GDM1 (cell line): ENCODE measurements at places on chromosomes 1 and 21.

DNA sequence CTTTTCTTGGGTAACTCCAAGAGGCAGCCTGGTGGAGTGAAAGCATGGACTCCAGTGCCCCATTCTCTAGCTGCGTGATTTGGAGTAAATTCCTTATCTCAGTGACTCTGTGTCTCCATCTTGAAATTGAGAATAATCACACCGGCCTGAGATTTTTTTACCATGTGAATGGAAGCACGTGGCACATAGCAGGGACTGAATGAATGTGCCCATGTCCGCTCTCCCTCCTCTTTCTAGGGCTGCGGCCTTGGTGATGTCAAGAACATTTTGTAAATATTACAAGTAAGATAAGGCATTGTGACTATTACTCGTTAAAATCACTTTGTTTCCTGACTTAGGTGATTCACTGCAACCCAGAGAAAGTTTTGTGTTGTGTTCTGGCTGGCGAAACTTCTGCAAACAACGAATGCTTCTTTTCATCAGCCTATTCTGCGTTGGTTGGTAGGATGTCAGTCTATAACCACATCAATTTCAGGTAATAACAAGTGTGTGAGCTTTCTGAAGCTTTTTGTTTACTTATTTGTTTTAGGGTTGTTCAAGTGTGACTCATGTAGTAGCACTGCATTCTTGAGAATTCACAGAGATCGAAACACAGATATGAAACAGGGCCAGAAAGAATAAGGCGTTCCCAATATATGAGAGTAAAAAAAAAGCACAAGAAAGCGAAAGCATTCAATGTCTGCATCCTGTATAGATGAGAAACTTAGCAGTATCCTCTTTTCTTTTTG is 135.7 kb upstream of the SLC45A1 start:
- no peak for DNase-seq

GRCh38 chr1:2181752-2182151 is 12.8 kb downstream of the FAAP20 start:
- no peak for DNase-seq

DNA sequence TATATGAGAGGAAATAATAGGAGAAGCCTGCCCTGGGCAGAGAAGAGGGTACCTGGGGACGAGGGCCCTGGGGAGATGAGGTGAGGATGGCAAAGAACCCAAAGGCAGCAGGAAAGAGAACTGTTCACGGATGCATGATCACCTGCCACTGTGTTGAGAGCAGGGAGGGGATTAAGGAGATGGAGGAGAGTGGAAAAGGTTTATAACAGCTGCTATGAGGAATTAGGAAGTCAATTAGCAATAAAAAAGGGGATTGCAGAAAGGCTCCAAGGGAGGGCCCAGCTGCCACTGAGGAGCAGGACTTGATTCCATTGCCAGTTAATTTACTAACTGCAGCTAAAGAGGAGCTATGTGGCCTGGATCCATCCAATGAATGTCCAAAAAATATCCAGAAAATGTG is 61.1 kb downstream of the GFI1 start:
- no peak for DNase-seq

- DNase-seq, result no peak
These were observed 11.4 kb downstream of the GLUL start for GRCh38 chr1:182380199-182380598.

DNA sequence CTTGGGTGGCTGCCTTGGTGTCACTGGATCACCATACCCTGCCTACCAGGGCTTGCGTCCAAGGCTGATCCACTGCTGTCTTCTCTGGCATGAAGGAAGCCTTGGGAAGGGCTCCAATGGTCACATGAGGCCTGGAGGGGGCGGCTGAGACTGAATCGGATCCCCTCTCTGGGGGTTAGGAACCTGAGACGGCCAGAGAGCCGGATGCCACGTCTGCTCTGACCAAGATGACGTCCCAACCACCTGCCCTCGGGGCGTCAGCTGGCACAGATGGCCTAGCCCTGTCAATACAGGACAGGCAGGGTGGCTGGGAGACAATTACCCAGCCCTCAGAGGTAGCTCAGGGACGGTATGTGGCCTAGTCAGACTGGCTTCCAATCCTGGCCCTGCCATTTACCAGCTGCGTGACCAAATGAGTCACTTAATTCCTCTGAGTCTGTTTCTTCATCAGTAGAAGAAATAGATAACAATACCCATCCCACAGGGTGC is 5.4 kb downstream of the TRIM62 start:
- DNase-seq, result no peak

DNA sequence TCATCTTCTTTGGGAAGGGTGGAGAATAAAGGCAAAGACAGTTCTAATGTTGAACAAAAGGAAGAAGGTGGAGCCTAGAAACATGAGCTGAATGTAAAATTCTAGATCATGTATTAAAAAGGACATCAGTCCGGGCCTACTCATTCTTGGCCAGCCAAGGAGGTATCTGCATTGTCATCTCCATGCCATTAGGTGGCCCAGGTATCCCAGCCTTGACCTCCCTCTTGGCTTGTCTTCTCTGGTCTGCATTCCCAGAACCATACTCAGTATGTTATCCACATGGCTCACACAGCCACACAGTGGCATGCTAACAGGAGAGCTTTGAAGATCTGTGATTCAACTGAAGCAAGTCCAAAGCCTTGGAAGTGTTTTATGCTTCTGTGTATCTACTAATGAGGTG is 369.8 kb upstream of the KAZN start:
- DNase-seq, result no peak

DNA sequence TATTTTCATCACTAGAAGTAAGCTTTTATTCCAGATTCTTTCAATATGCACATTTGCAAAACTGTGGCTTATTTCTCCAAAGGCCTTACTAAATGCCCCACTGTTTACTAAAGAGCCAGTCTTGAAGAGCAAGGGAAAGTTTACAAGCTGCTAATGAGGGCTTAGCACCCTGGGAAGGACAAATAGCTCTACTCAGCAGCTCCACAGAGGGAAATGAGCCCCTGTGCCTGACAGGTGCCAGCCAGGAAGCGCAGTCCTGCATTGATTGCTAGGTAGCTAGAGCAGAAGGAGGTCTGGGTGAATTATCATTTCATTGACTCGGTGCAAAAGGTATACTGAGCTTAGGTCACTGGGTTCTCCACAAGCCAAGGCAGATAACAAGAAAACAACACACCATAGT is 307.0 kb downstream of the SETD4 start:
- DNase-seq, result no peak

DNA sequence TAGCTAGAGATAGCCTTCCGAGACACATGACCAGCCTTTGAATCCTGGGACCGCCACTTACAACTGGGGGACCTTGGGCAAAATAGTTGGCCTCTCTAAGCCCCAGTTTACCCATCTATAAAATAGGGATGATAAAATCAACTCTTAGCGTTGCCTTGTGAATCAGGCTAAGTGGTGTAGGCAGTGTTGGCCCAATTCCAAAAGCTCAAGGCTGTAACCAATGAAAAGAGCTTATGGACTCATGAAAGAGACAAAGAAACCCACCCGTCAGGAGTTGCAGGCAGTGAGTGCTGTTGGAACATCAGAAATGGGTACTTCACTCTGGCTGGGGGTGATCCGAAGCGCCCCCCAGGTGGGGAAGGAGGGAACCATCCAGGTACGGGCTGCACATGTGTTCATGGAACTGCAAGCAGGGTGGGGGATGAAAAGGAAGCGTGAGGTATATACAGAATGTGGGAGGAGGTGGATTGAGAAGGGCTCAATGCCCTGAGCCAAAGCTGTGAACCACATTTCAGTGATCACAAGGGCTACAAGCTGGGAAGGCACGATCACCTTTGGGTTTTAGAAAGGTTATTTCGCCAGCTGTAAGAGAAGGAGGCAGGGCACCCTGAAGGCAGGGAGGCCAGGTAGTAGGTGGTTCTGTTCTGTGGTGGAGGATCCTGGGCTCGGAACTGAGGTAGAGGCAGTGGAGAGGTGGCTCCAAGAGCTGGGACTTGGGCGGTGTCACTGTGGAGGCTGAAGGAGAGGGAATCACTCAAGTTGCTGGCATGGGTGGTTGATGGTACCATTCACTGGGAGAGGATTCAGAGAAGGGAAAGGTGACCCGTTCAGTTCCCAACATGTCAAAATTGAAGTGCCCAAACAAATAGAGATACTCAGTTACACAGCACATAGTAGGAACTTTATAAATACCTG is 11.4 kb upstream of the KIAA1614 start:
- no peak for DNase-seq

- DNase-seq, result no peak
These were observed 22.0 kb upstream of the BATF3 start for GRCh38 chr1:212721388-212722247.

DNA sequence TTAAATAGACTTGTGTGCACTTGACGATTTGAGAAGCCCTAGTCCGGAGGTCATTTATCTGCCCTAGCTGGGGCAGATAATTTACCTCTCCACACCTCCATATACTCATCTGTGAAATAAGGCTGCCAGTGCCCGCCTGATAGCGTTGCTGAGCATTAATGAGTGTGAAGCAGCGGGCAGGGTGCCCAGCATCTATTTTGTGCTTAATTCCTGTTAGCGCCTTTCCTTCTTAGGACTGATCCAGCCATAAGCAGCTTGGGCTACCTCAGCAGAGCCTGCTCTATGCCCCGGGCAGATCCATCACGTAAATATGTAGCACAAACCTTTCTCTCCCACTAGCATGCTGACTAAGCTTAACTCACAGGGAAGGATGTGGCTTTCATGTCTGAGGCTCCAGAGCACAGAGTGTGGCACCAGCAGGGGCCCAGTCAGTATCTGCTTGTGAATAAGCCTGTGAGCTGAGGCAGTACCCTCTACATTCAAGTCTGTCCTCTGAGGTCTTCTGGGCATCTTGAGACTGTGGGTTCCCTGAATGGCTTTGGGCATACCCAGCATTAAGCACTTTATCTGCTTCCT is 21.5 kb upstream of the RNF187 start:
- DNase-seq, result peak; percentile 29

- no peak for DNase-seq
These were observed 15.7 kb upstream of the RCAN1 start for GRCh38 chr21:34630536-34631143.

- no peak for DNase-seq
These were observed 45.2 kb downstream of the ASTN1 start for GRCh38 chr1:177119311-177119710.

DNA sequence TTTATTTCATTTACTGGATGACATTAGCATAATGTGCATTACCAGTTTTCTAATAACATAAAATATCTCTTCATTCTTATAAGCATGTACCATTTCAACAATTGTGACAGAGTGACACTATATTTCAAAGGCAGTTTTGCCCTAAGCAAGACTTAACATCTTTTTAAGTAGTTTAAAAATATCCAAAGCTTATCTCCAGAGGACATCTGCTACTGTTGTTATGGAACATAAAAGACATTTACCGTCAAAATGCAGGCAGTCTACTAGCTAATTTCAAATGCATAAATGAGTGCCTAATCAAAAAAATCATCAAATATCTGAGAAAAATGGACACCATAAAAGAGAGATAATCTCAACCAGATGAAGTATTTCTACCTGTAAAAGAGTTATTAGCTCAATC is 782.4 kb upstream of the BRINP3 start:
- DNase-seq, result no peak

DNA sequence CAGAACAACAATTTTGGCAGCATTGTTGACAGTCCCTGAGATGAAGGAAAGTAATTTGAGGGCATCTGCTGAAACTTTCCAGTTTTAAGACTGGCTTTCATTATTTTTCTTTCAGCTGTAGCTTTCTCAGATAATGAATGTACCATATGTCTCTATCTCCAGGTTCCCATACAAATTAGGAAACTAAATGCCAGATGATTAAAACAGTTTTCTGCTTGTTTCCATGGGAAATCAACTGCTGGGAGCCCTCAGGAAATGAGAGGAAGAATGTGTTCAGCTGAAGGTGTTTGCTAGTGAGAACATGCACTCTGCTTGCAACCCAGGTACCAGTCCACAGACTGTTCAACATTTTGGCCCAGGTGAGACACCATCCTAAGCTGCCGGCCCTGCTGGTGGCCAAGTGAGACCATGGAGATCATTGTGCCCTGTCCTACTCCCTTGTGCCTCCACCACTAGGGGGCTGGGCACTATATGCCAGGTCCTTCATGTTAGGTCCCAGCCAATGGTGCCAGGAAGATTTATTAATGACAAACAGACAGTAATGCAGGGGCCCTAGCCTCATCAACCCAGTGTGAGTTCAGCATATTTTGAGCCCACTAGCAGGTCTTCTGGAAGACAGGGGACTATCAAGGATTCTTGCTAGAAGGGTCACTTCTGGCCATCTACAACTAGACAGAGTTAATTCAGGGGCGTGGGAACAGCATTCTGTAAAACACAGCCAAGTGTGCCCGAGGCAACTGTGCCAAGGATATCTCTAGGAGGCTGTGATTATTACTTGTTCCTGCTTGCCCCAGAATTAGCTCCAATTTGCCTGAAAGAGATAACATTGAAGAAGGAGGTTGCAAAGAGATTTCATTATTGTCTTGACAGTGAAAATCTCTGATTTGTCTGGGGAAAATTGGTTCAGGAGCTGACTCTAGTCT is 17.0 kb upstream of the LRRC8C start:
- peak; percentile 17 for DNase-seq

DNA sequence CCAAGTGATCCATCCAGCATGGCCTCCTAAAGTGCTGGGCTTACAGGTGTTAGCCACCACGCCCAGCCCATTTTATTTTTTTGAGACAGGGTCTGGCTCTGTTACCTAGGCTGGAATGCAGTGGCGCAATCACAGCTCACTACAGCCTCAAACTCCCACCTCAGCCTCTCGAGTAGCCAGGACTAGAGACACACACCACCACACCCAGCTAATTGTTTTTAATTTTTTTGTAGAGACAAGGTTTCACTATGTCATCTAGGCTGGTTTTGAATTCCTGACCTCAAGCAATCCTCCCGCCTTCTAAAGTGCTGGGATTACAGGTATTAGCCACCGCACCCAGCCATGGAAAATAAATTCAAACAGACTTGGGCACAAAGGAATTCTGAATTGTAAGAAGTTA is 31.9 kb downstream of the PUM1 start:
- DNase-seq, result no peak

GRCh38 chr1:31373897-31374486 is 1.1 kb upstream of the FABP3 start:
- DNase-seq, result no peak

GRCh38 chr1:1212780-1213344 is 1.1 kb downstream of the TNFRSF4 start:
- no peak for DNase-seq

DNA sequence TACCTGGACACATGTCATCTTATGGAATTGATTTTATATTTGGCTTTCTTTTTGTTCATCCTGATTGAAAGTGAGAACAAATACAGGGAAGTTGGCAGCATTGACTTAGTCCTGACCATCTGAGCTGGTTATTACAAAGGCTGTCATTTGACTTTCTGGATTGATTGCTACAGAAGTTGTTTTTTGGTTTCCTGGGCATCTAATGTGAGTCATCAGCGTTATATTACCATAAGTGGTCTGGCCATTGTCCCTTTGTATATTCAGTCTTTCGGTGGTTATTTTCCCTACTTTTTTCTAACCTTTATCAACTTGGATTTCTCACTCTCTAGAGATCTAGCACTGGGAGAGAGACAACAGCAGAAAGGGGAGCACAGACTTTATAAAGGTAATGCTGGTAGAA is 1646.5 kb downstream of the MRPL39 start:
- no peak for DNase-seq
